ENCODE measurements at places on chromosomes 2 and 18.

DNA sequence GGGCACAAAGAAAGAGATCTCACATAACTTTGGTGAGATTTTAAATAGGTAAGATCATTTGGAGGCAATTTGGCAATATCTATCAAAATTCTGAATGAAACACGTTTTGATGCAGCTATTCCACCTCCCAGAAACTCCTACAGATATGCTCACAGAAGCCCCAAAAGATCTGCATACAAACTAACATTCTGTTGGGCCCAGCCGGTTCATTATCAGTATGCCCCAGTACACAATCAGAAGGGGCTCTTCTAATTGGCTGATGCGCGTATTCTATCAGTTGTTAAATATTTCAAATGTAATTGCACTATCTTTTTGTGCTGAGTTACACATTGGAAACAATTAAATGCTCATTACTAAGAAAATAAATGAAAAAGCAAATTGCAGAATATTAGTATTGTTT is 7.1 kb upstream of the TGIF1 start:
- DNase-seq = no peak

DNA sequence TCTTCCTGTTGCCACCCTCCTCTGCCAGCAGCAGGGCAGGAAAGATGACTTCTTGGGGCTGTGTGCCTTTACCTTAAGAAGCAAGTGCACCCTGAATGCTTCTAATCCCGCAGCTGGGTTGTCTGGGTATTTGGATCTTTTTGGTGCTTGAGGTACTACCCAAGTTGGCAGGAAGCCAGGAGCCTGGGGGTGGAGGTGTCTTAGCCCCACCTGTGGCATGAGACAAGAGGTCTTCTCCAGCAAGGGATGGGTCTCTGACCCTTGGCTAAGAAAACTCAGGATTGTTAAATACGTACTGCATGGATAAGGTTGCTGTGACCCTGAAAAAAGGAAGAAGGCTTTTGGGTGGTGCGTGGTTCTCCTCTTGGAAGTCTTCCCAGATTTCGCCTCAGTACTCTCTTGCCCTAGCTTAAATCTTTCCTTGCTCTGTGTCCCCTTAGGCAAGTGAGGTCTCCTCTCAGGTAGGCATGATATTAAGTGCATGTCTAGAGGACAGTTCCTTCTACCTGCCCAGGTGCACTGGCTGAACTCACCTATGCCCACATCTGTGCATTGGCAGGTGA is 4.3 kb downstream of the HPCAL1 start:
- no peak for DNase-seq

GRCh38 chr2:109129921-109130722 is 1.1 kb downstream of the SH3RF3 start:
- no peak for DNase-seq

DNA sequence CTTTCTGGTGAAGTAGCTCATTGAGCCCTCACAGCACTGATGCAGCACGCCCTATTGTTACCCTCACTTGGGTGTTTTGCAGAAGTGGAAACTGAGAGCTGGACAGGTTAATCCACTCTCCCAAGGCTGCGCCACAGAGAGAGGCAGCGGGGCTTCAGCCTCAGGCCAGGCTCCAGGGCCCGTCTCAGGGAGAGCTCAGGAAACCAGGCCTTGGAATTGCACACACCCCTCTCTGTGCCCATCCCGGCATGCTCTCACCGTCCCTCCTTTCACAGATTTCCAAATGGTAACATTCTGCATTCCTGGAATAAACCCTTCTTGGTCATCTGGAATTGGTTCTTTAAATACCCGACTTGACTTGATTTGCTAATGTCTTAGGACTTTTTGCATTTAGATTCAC is 51.5 kb downstream of the TWIST2 start:
- DNase-seq = no peak

GRCh38 chr18:7236933-7237332 is 6.0 kb downstream of the LRRC30 start:
- no peak for DNase-seq

GRCh38 chr18:55073116-55073515 is 113.9 kb upstream of the CCDC68 start:
- no peak for DNase-seq

DNA sequence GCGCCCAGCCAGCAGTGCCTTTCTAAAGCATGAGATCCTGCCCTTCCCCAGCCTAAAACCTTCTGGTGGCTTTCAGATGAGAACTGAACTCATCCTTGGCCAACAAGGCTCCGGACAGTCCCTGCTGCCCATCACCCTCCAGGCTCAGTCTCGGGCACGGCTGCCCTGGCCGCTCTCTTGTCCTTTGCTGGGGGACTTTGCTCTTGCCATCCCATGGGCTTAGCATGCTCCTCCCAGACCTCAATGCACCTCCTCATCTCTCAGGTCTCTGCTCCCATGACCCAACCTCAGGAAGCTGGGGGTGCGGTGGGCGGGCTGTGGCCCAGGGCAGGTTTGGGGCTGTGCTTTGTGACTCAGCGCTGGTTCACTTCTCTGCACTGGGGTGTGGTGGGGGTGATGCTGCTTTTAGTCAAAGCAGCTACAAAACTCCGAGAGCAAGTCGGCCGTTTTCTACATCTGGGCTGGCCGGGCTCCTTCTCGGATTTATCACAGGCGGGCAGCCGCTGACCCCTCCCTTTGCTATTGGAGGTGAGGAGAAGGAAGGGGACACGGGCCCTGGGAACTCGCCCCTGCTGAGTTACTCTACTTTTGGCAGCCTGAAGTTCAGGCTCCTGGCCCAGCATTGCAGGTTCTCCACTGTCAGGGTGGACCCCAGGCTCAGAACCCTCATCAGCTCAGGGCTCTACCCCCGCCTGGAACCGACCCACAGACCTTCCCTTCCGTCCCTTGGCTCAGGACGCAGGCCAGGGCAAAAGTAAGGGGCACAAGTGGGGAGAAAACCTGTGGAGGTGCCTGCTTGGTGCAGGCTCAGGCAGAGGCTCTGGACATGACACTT is 90.6 kb upstream of the TAF1B start:
- no peak for DNase-seq

Data from right renal cortex interstitium (tissue), 3 donors.